ENCODE measurements at places on chromosomes 11 and 22. TPM values are rescaled to one million over a fixed set of nuclear protein-coding genes. Genes with fewer than 3 reads are reported as not detected.

Gene CABP4
- total RNA-seq = not detected

- DNase-seq = no peak
Measured at GRCh38 chr11:30422447-30423278, 99.8 kb downstream of the ARL14EP start.

DNA sequence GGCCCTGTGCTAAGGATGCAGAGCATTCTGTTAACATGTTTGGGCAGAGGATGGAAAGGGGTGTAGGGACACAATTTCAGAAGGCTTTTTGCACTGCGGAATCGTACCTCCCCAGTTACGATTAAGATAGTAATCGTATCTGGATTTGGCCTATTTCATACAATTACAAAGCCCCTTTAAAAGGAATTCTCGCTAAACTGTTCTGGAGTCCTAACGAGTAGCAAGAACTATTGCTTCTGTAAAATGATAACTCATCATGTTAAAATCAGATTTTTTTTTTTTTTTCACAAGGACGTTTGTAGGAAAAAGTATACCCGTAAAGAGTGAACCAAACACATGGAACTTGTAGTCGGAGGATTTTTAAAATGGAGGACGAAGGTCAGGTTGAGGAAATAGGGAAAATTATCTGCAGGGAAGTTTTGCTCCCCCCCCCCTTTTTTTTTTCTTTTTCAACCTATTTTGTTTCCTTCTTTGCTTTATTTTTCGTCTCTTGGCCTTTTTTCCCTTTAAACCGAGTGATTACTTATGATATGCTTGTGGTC lies 934 bp downstream of the HSD17B12 start:
- no peak for DNase-seq

GRCh38 chr11:61618978-61619377 lies 38.1 kb upstream of the SYT7 start:
- no peak for DNase-seq

GRCh38 chr11:40338739-40339138 lies 1120.7 kb downstream of the LRRC4C start:
- DNase-seq = no peak

DNA sequence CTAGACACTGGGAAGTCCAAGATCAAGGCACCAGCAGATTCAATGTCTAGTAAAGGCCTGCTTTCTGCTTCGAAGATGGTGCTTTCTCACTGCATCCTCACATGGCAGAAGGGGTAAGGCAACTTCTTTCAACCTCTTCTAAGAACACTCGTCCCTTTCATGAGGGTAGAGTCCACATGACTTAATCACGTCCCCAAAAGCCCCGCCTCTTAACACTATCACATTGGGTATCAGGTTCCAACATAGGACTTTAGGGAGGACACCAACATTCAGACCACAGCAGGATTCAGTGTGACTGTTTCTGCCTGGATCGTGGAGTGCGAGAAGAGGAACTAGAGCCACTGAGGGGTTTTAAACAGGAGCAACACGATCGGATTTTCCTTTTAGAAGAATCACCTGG lies 3.7 kb upstream of the TIRAP start:
- no peak for DNase-seq
